ENCODE measurements at places on chromosomes 1 and 21.
A peak's percentile ranks its signal among the peaks of the same experiment; 100 is the strongest.

GRCh38 chr1:244810221-244810620, 25.2 kb upstream of the COX20 start:
- no peaks in the 10 kb centered on the region for H3K36me3 ChIP-seq
- no peak overlapping the region for H3K27ac ChIP-seq
- H3K27me3 ChIP-seq = peaks cover 7% of the 10 kb centered on the region
- DNase-seq = no peak

DNA sequence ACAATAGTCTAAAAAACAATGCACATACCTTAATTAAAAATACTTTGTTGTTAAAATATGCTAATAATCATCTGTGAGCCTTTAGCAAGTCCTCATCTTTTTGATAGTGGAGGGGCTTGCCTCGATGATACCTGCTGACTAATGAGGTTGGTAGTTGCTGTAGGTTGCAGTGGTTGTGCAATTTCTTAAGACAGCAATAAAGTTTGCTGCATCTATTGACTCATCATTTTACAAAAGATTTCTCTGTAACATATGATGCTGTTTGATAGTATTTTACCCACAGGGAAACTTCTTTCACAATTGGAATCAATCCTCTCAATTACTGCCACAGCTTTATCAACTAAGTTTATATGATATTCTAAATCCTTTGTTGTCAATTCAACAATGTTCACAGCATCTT, 7.6 kb downstream of the C1orf87 start:
- H3K4me3 ChIP-seq = no peak overlapping the region
- no peak for DNase-seq
- H3K36me3 ChIP-seq = no peaks in the 10 kb centered on the region
- peaks cover 6% of the 10 kb centered on the region for H3K27me3 ChIP-seq

DNA sequence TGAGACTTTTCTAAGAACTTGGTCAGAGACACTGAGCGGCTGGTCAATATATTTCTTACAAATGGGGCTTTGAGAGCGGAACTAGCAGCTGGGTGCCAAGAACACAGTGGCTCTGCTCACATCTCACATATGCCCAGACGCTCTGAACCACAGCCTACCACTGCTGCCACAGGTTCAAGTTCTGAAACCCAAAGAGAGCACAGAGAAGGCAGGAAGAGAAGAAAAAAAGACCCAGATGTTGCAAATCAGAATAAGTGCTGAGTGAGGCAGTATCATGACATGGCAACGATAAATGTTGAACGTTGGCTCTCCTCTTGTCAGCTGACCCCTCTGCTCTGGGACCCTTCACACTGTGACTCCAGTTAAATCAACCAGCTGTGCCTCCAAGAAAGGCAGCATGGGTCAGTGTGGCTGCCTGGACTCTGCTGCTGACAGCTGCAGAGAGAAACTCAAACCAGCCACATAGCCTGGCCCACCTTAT, 26.4 kb downstream of the HIVEP3 start:
- DNase-seq = no peak
- H3K27ac ChIP-seq = peak overlapping the region; percentile 91
- H3K36me3 ChIP-seq = no peaks in the 10 kb centered on the region
- peak overlapping the region; percentile 74 for H3K4me3 ChIP-seq

DNA sequence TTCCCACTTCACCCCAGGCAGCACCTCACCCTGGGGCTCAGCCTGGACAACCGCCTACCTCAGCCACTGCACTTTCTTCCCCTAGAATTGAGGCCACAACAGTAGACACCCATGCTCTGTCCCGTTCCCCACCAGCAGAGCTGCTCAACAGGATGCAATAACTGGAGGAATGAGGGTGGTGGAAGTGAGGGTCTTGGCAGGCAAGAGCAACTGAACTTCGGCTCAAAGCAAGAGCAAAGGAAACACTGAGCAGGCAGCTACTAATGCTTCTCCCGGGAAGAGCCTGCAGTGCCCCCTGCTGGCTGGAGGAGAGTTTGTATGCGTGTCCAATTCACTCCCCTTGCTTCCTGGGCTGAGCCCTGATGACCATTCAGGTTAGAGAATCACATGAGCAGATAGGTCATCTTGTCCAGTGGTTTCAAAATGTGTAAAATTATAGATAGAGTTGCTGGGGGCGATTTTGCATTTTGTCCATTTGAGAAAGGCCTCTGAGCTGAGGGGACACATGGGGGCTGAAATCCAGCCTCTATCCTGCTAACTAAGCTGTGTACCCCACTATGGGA, 13.9 kb downstream of the NT5C1A start:
- peak overlapping the region; percentile 42 for H3K4me3 ChIP-seq
- H3K4me1 ChIP-seq = peaks cover 11% of the 10 kb centered on the region
- H3K36me3 ChIP-seq = no peaks in the 10 kb centered on the region
- no peak overlapping the region for H3K27ac ChIP-seq

DNA sequence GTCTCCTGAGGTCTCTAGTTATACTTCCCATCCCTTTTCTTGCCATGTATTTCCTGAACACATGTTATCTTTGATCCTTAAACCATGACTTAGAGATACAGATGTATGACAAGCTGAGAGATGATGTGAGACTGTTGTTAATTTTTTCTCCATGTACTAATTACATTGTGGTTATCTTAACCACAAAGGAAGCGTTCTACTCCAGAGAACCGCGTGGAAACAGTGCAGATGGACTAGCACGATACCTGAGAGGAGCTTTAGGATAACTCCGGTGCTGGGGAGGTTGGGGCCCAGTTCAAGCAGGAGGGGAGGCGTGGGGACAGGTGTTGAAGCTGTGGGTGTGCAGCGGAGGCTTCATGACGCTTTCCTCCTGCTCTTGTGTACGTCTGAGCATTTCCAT, 17.5 kb downstream of the PDE9A start:
- no peaks in the 10 kb centered on the region for H3K27me3 ChIP-seq
- no peaks in the 10 kb centered on the region for H3K36me3 ChIP-seq
- no peaks in the 10 kb centered on the region for H3K4me1 ChIP-seq
- no peak overlapping the region for H3K27ac ChIP-seq
- DNase-seq = no peak
- H3K4me3 ChIP-seq = no peak overlapping the region

DNA sequence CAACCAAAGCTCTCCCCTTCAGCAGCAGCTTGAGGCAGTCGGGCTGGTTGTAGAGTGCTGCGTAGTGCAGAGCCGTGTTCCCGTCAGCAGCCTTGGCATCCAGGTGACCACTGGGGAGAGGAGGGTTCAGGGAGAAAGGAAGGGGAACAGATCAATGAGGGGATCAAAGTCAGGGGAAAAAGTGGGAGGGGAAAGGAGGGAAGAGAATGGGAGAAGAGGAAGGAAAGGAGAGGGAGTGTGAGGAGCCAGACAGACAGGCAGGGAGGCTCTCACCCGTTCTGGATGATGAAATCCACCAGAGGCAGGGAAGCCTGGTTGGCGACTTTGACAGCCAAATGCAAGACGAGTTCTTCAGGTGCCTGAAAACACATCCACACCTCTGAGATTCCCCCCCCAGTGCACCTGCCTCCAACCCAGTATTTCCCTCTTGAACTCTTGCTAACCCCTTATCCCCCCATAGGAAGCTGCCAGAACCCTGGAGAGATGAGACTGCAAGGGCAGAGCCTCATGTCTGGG, 9.8 kb upstream of the TCEA3 start:
- H3K4me1 ChIP-seq = no peaks in the 10 kb centered on the region
- H3K27ac ChIP-seq = no peak overlapping the region
- no peak for DNase-seq
- no peak overlapping the region for H3K4me3 ChIP-seq
- no peaks in the 10 kb centered on the region for H3K27me3 ChIP-seq

DNA sequence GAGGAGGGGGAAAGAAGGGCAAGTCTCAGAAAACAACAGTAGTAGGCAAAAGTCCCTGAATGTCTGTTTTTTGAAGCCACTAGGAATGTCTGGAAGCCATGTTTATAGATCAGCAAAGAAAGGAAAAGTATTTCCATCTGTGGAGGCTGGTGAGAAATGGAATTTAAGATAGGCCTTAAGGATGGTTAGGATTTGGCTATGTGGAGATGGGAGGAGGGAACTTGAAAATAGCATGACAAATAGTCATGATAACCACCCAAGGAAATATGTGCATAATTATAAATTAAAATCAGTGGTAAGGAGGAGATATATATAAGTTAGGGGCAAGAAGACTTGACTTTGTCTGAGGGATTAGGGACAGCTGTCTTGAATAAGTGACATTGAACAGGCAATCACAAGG, 33.8 kb upstream of the FGGY start:
- no peaks in the 10 kb centered on the region for H3K4me1 ChIP-seq
- no peak overlapping the region for H3K27ac ChIP-seq
- H3K4me3 ChIP-seq = no peak overlapping the region
- no peaks in the 10 kb centered on the region for H3K36me3 ChIP-seq
- no peak for DNase-seq
- H3K27me3 ChIP-seq = no peaks in the 10 kb centered on the region

GRCh38 chr21:30355906-30356305, 7.5 kb upstream of the KRTAP23-1 start:
- no peak overlapping the region for H3K4me3 ChIP-seq
- DNase-seq = no peak
- no peaks in the 10 kb centered on the region for H3K36me3 ChIP-seq
- peaks cover 13% of the 10 kb centered on the region for H3K27me3 ChIP-seq

GRCh38 chr1:43636006-43636641, 13.8 kb upstream of the KDM4A start:
- H3K36me3 ChIP-seq = no peaks in the 10 kb centered on the region
- no peak overlapping the region for H3K4me3 ChIP-seq

DNA sequence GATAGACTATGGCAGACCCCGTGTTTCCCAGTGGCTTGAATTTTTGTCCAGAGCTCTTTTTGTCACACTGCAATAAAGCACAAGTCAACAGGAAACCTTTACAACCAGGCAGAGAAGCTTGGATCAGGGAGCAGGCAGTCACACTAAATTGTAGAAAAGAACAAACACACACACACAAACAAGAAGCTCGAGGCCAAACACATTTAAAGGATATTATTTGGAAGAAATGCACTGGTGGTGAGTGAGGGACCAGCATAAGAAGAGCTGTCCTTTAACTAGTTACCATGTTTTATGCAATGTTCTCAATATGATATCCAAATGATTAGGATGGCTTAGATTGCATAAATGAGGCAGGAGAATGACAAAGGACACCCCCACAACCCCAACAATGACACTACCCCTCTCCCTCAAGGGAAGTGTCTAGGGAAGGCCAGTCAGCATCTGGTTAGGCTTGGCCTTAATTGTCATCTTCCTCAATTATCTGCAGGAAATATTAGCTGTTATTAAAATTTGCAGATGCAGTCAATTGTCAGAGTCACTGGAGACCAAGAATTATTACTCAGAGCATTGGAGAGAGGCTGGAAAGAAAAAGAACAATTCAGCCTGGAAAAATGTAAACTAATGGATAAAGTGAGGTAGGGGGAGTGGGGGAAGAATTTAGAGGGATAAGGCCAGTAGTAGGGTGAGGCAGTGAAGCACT, 35.3 kb downstream of the DDR2 start:
- H3K36me3 ChIP-seq = no peaks in the 10 kb centered on the region
- no peak for DNase-seq
- H3K27ac ChIP-seq = no peak overlapping the region
- H3K27me3 ChIP-seq = peaks cover 8% of the 10 kb centered on the region
- no peaks in the 10 kb centered on the region for H3K4me1 ChIP-seq
- H3K4me3 ChIP-seq = no peak overlapping the region

DNA sequence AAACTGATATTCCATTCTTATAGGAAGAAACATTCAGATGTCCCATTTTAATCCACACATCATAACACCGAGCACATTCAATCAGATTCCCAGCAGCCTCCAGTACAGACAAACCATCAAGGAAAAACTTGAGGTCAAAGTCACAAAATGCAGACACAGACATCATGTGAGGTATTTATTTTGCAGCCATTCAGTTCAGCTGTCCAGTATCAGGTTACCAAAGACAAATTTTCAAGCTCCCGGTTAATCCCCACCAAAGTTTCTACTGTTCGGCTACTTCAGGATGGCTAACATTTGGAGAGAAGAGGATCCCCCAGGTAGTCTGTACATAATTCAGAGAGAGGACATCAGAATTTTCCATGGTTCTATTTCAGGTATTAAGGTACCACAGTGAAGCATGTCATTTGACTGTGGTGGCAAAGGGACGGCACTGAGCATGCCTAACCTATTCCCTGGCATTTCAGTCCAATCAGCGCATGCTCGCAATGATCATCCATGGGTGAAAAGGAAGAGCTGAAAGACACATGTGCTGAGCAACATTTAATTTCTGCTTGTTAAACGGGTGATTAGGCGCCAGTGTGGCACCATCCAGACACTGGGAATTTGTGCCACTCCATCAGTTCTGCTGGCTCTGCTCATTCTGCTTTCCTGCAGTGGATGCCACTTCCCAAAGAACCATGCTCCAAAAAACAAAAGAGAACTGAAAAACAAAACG, 13.6 kb upstream of the NDC1 start:
- H3K27ac ChIP-seq = no peak overlapping the region
- no peaks in the 10 kb centered on the region for H3K27me3 ChIP-seq
- DNase-seq = no peak
- no peaks in the 10 kb centered on the region for H3K4me1 ChIP-seq
- peaks cover 6% of the 10 kb centered on the region for H3K36me3 ChIP-seq

DNA sequence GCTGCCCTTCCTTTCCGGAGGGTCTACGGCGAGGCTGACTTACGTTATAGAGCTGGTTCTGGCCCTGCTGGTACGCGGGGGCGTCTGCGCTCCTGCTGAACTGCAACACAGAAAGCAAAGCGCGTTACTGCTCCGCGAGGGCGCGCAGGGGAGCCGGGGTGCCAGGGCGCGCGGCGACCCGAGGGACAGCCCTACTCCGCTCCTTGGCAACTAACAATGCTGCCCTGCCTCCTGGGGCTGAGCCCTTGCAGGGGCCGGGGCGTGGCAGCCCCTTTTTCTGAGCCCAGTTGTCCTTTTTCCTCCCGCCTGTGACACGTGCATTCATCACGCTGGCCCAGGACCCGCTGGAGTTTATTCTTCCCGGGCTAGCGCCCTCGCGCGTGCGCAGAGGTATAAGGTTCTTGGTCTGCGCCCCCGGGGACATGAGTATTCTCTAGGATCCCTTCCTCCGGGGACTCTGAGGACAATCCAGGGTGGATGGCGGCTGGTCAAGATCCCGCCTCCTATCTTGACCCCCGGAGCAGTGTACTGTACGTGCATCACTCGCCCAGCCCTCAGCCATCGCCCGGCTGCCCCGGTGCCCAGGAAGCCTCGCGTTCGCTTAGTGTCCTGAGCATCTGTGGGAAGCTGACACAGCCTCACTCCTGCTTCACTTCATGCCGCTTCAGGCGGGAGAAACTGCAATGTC, 78.9 kb downstream of the CD247 start:
- H3K36me3 ChIP-seq = peaks cover 65% of the 10 kb centered on the region
- peak overlapping the region; percentile 67 for H3K27ac ChIP-seq
- peaks cover 72% of the 10 kb centered on the region for H3K4me1 ChIP-seq
- peak; percentile 63 for DNase-seq
- peak overlapping the region; percentile 57 for H3K4me3 ChIP-seq

DNA sequence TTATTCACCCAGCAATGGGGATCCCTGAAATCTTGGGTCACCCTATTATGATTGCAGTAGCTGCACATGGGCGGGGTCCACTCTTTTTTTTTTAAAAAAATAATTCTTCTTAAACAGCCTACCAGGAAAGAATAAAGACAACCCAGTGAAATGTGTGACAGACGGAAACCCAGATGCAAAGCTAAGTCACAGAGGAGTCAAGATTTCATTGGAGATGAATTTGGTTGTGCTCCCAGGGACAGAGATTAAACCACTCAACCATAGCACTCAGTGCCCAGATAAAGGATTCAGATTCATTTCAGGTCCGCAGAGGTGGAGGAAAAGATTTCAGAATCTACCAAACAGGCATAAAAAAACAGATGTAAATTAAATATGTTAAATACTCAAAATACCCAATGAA, 583.5 kb upstream of the ZP4 start:
- no peak overlapping the region for H3K4me3 ChIP-seq
- DNase-seq = no peak
- H3K27me3 ChIP-seq = no peaks in the 10 kb centered on the region
- no peak overlapping the region for H3K27ac ChIP-seq
- H3K36me3 ChIP-seq = no peaks in the 10 kb centered on the region
